ENCODE measurements at places on chromosomes 7 and 10.

- DNase-seq = no peak
Measured at GRCh38 chr7:22457471-22457870, 42.5 kb downstream of the STEAP1B start.

DNA sequence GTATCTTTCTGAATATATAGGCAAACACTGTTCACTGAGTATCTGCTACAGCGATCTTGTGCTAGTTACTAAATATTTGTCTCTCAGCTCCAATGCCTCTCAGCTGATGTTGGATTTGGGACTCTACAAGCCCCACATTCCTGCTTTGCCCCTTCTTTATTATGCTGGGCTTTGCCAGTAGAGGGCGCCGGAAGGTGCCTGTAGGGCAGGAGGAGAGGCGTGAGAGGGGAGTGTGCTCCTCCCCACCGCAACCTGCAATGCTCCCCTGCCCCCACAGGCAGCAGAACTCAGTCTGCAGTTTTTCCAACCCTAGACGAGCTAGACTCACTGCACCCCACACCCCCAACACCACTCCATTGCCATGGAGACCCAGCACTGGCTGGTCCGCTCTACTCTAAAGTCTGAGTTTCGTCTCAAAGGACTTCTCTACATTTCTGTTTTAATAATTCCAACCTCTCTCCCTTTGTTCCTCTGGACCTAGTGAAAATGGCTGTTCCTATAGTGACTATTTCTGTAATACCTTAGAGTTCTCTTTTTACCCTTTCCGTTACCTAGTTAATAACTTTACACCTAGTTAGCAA is 337.6 kb downstream of the CCSER2 start:
- DNase-seq = peak; percentile 9

DNA sequence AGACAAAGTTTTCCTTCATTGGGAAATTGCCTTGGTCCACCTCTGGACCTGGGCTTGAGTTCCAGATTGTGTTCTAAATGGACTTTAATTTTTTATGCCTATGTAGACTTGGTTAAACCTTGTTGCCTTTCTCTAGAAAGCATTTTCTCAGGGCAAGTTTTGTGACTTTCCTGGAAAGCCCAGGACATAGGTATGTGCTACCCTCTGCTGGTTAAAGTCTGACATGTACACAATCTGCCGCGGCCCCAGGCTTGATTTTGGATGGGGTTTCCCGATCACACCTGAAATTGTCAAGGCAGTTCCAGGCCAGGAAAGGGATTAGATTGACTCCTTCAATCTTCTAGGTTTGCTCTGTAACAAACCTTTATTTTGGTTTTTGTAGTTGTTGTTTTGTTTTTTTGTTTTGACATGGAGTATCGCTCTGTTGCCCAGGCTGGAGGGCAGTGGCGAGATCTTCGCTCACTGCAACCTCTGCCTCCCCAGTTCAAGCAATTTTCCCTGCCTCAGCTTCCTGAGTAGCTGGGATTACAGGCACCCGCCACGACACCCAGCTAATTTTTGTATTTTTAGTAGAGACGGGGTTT is 14.1 kb upstream of the AKR1B10 start:
- peak; percentile 43 for DNase-seq

DNA sequence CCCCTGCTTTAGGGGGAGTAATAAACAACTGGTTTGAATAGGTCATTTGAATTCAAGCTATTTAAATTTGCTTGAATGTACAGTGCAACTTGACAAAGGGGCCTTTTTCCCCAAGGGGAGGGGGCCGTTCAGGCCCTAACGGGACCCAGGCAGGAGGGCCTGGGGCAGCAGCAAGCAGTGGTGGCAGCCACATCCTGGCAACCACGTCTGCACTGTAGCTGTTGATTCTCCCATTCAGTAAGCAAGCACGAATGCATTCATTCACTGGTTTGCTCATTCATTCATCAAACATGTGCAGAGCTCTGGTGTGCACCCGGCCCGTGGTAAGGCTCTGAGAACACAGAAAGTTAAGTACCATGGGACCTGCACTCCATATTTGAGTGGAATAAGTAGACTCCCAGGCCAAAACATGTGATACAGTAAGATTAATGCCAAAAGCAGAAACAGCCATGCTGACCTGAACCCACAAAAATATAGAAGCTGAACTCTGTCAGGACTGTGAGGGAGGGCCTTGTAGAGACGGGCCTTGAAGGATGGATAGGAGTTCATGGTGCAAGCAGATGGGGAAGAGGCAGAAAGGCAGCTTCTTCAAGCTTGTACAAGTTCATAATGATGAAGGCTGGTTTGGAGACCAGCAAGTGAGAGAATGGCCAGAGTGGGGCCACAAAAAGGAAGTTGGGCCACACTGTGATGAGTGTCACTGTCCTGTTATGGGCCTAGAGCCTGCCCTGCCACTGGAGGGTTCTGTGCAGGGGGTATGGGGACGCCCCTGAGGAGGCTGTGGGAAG is 29.3 kb upstream of the C10orf53 start:
- no peak for DNase-seq

- no peak for DNase-seq
Measured at GRCh38 chr10:123147635-123148413, at the start of gene HMX2. Gene HMX2 (plus strand): TSS chr10:123148136. CDS start chr10:123148379, 243 bp downstream.

DNA sequence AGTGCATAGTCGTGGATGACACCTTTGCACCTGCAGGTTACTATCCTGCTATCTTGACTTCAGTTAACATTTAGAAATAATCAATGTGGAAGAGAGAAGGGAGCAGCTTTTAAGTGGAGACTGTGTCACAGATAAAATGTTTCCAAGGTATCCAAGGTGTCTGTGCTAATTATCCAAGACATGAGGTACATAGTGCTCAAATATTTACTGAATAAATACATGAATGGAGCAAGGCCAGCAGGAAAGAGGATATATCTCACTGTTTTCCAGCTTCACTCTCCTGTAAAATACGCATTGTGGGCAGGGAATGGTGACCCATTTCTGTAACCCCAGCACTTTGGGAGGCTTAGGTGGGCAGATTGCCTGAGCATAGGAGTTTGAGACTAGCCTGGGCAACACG is 552.4 kb downstream of the PHTF2 start:
- DNase-seq = no peak

DNA sequence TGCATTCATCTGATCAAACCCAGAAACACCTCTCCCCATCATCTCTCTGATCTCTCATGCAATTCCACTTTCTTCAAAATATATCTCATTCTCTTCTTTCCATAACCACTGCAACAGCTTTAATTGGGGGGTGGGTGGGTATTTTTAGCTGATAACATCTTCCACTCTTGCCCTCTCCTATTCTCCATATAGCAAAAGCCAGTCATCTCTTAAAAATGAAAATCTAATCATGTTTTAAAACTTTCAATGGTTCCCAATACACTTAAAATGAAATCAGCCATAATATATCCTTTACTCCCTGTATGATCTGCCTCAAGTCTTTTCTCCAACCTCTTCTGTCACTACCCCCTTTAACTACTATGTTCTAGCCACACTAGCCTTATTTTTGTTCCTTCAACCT is 1.5 kb downstream of the YME1L1 start:
- no peak for DNase-seq

DNA sequence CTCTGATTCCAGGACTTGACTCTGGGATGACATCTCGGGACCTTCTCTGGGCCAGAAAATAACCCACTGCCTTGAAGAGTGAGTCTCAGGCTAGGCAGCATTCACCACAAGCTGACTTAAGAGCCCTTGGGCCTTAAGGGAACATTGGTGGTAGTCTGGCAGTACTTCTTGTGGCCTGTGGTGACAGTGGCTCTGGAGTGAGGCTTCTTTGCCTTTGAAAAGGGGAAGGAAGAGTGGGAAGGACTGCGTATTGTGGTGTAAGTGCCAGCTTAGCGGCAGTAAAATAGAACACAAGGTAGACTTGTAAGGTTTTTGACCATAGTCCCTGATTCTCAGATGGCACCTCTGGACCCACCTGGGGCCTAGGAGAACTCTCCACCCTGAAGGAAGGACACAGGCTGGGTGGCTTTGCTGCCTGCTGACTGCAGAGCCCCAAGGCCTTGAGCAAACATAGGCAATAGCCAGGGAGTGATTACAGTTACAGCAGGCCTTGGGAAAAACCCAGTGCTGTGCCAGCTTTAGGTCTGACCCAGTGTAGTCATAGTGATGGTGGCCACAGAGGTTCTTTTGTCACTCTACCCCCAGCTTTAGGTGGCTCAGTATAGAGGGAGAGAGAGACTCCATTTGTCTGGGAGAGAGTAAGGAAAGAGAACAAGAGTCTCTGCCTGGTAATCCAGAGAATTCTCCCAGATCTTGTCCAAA is 483.9 kb downstream of the SH2D4B start:
- DNase-seq = peak; percentile 51

- peak; percentile 8 for DNase-seq
Measured at GRCh38 chr7:11540271-11540761, 291.7 kb downstream of the THSD7A start.

Data from Kasumi-1 (cell line).